Stimulated activated CD4-positive, alpha-beta T cell treated with anti-CD3 and anti-CD28 coated beads, TNF-alpha, amount 100 ng/mL, for 4 hours (primary cell): ENCODE measurements at places on chromosomes 2 and 18.
A peak's percentile ranks its signal among the peaks of the same experiment; 100 is the strongest.

GRCh38 chr2:85954590-85955458, 66.0 kb upstream of the ST3GAL5 start:
- DNase-seq = no peak

GRCh38 chr2:239466755-239467271, 66.0 kb upstream of the HDAC4 start:
- no peak for DNase-seq

- DNase-seq = no peak
These were observed 8.9 kb upstream of the GALNT1 start for GRCh38 chr18:35572644-35573043.

DNA sequence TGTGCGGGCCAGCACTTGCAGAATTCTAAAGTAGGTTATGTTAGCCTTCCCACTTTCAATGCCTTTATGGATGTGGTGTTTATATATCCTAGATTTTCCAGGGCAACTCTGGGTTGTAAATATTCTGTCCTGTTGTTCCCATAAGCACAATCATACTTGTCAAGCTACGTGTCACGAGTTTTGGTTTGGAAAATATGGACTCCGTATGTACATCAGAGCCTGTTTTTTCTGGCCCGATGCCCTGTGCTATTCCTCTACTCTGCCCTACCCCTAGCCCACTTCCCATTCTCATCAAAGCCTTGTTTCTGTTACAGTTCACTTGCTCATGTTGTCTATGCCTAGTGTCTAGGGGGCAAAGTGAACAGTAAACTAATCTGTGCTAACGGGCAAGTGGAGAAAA, 27.0 kb upstream of the ZEB2 start:
- DNase-seq = no peak

- peak; percentile 31 for DNase-seq
These were observed 1.3 kb upstream of the DPYSL5 start for GRCh38 chr2:26846334-26847306.

DNA sequence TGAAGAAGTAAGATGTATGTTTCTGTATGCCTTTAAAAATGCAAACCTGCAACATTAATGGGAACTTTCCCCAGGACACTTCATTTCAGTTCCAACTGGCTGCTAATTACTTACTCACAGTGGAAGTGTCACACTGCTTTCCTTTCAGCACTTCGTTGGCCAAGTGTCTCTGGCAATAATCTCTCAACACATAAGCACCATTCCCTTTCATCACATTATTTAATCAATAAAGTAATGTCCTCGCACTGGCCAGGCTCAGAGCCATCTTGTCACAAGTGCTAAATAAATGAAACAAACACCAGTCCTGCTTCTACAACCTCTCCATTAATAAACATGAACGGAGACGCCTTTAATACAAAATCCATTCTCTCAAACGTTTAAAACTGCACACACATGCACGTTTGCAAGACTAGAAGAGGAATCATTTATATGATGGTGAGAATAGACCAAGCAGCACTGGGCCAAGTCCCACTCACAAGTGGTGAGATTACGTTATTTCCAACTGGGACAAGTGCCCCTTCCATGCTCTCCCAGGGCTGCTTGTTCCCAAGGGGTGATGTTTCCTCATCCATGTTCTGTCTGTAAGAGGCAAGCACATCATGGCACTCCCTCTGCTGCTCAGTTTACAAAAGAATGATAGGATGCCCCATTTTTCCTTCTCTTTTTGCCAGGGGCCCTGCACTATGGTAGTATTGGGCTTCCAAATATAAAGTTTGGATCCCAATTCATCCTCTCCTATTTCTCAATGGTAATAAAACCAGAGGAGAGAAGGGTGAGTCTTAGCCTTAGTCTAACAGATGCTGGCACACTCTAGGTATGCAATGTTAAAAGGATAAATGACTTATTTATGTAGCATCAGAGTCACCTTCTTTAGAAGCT, 56.8 kb upstream of the ETAA1 start:
- DNase-seq = no peak

- no peak for DNase-seq
These were observed 314.4 kb upstream of the NT5C1B start for GRCh38 chr2:18903750-18904149.

- DNase-seq = no peak
These were observed 16.0 kb downstream of the YPEL5 start for GRCh38 chr2:30162806-30163205.

GRCh38 chr2:195984923-195985726, 83.5 kb downstream of the DNAH7 start:
- DNase-seq = no peak

DNA sequence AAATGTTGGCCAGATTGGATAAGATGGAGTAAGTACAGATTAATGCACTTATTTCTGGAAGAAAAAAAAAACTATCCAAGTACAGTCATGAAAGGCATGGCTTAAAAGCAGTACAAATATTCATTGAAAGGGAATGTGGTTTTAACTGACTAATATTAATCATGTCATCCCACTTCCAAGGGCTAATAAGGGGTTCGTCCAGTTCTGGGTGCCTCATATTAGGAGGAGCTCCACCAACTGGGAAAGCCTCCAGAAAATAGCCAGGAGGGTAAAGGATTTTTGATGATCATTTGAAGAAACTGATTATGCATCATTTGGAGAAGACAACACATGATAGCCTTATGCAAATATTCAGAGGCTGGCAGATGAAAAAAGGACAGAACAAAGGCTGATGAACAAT, 115.2 kb upstream of the ARL5A start:
- DNase-seq = no peak

- no peak for DNase-seq
These were observed 1272.5 kb upstream of the CDH2 start for GRCh38 chr18:29449424-29449823.

DNA sequence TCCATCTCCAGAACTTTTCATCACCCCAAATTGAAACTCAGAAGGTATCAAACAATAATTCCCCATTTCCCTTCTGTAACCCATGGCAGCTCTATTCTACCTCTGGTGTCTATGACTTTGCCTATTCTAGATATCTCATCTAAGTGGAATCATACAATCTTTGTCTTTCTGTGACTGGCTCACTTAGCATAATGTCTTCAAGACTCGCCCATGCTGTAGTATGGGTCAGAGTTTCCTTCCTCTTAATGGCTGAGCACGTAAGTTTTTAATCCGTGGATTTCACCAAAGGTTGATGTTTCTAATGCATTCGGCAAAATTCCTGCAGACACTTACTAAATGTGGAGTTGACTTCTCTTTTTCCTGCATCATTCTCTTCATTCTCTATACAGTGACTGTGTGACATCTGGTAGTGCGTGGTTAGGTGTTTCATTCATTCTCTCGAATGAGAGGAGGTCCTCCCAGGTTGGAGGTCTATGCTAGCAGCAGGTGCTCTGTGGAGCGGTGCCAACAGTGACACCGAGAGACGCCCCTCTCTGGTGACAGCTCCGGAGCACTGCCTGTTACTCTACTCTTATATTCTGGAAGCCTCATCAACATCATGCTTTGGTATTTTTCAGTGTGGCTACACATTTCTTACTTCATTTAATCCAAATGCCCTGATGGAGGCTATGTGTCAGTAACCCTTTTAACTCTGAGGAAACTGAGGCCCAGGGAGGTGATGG, 50.1 kb downstream of the ATOH8 start:
- DNase-seq = no peak

- DNase-seq = no peak
These were observed 478.2 kb downstream of the PTPRM start for GRCh38 chr18:8045160-8045883.

DNA sequence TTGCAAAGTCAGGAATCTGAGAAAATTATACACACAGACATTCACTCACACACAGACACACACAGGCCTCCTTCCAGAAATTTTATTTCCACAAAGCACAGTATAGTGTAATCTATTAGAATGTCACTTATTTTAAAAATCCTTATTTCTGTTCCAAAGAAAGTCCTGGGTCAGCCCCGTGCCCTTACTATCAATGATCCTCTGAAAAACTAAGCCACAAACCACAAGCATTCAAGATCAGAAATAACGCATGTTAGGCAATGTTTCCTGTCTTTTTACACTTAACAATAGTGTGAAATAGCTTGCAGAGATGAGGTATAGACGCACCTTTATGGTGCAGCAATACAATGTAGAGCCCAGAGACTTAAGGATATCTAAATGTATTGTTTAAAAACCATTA, 25.8 kb downstream of the TBC1D8 start:
- DNase-seq = no peak

- DNase-seq = no peak
These were observed 25.9 kb downstream of the GKN2 start for GRCh38 chr2:68926796-68927195.

GRCh38 chr2:96320728-96321622, 4.1 kb upstream of the ITPRIPL1 start:
- DNase-seq = peak; percentile 18

GRCh38 chr2:16459606-16460005, 206.0 kb downstream of the CYRIA start:
- DNase-seq = no peak

DNA sequence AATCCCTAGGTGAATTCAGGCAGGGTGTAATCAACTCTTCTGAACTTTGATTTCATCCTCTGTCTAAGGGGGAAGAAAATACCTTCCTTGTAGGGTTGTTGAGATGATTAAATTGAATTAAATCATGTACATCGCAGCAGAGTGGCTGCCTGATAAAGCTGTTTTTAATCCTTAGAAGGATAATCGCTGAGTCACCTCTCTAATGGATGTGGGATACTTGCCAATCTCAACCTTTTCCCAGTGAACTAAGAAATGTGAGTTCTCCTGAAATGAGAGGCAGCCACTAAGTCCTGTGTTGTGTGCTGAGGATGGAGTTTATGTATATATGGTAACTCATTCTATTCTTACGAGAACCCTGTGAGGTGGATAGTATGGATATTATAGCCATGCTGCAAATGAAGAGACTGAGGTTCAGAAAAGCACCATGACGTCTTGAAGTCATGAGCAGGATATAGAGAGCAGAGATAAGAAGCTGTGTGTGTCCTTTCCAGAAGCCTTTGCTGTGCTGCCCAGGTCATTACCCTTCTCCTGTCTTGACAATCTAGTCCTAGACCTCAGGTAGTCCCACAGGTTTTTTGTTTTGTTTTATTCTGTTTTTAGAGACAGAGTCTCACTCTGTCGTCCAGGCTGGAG, 93.3 kb downstream of the HNRNPLL start:
- no peak for DNase-seq

DNA sequence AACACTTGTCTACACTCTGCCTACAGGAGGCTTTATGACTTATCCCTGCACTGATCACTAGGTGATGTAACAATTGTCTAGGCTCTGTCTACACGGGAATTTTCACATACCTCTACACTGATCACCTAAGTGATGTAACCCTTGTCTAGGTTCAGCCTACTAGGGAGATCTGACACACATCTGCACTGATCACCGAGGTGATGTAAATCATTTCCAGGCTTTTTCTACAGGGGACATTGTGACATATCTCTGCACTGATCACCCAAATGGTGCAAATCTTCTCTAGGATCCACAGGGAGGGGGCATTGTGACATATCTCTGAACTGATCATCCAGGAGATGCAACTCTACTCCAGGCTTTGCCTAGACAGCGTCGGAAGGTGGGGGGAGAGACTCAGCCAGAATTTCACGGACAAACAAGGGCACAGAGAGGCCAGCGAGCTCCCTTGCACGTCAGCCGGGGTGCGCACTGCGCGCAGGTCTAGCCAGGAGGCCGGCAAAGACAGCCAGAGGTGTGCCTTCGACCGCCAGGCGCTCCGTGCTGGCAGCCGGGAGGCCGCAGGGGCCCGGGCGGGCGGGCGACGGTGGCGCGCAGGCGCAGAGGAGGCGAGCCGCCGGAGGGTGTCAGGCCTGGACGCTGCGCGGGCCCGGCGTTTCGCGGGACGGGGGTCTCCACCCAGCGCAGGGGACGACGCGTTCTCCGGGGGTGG, 46.9 kb upstream of the USP14 start:
- DNase-seq = peak; percentile 42

GRCh38 chr2:150487537-150488429, at the start of gene RND3:
RND3 (minus strand) TSS chr2:150487667; CDS start chr2:150487417, 250 bp downstream.
- no peak for DNase-seq

GRCh38 chr18:2522112-2522511, 49.2 kb downstream of the METTL4 start:
- no peak for DNase-seq

GRCh38 chr18:12906119-12906518, 22.1 kb upstream of the PTPN2 start:
- DNase-seq = no peak

DNA sequence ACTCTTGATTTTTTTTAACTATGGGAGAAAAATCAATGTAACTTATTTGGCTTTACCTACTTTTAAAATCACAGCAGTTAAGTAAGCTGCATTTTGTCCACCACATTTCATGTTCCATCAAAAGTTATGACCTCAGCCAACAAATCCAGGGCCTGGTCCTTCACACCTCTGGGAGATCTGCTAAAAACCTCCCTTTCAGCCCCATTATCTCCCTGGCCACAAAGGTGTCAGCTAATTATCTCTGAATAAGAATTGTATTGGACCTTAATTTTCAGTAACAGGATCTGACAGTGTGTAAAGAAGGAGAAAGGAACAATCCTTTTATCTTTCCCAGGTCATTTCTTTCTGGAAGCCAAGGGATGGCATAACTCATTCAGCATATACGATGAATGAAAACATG, 359.3 kb downstream of the TMEM182 start:
- no peak for DNase-seq

- DNase-seq = no peak
These were observed 400.6 kb upstream of the CHST9 start for GRCh38 chr18:27585602-27586173.

- DNase-seq = no peak
These were observed 40.3 kb upstream of the RALBP1 start for GRCh38 chr18:9435041-9435440.

- no peak for DNase-seq
These were observed 84.9 kb downstream of the MAPK4 start for GRCh38 chr18:50644807-50645206.

DNA sequence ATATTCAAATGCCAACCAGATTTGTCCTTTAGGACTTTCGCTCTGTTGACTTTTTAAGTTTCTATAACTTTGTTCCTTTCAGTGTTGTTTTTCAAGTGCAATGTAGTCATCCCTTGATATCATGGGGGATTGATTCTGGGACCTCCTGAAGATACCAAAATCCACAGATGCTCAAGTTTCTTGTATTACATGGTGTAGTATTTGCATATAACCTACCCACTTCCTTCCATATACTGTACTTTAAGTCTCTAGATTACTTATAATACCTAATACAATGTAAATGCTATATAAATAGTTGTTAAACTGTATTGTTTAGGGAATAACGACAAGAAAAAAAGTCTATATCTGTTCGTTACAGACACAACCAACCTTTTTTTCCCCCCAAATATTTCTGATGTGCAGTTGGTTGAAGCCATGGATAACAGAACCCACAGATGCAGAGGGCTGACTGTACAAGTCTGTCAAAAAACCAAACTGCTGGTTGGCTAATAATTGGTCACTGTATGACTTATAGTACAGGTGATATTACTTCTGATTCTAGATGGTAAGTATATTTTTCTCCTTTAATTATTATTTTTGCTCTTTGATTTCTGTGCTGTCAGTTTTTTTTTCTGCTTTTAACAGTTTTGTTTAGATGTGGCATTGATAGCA, 201.7 kb upstream of the STON1 start:
- DNase-seq = no peak

GRCh38 chr18:62979176-62979575, 263.8 kb downstream of the PHLPP1 start:
- DNase-seq = no peak

- DNase-seq = no peak
These were observed 39.7 kb downstream of the GRHL1 start for GRCh38 chr2:9991221-9991620.

GRCh38 chr18:66235206-66235605, 368.7 kb downstream of the CDH19 start:
- no peak for DNase-seq
